ENCODE measurements at places on chromosomes 16 and 17.

GRCh38 chr16:2822158-2822495 is 5.1 kb downstream of the PRSS21 start:
- DNase-seq: no peak

- no peak for DNase-seq
Observed at GRCh38 chr17:63696381-63696961, 3.5 kb downstream of the LIMD2 start.

- DNase-seq: no peak
Observed at GRCh38 chr16:63372815-63373214, 1336.6 kb upstream of the CDH8 start.

GRCh38 chr16:77359065-77359502 is 75.8 kb downstream of the ADAMTS18 start:
- no peak for DNase-seq

DNA sequence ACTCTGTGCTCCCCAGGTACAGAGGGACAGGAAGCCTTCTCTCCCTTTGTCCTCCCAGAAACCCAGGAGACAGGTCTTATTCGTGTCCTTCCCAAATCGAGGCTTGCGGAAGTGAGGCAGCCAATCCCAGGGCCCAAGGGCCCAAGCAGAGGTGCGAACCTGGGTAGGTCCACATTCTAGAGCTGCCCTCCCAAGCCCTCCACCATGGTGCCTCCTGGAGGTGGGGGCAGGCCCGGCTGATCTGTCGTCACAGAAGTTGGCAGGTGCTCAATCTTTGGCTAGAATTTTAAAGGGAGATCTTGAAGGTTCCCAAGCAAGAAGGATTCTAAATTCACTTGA is 21.5 kb downstream of the MRC2 start:
- no peak for DNase-seq

DNA sequence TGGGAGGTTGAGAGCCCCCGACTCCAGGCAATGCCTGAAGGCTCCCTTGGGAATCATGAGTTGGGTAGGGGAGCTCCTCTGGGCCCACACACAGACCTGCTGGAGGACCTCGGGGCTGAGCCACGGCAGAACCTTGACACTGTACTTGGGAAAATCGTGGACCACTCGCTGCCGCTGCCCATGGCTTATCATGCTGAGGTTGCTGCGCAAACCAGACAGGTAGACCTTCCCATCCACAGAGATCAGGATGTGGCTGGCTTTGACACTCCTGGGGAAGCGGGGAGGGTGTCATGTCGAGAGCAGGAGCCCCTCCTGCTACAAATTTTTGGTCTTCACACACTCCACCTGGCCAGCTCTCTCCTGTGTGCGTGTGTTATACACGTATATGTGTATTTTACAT is 7.2 kb upstream of the LIMD2 start:
- no peak for DNase-seq

Data from activated CD4-positive, CD25-positive, alpha-beta regulatory T cell treated with anti-CD3 and anti-CD28 coated beads, Interleukin-2, amount 50 U/mL, for 72 hours (primary cell).